Common myeloid progenitor, CD34-positive (primary cell): ENCODE measurements at places on chromosomes 16 and 17.

DNA sequence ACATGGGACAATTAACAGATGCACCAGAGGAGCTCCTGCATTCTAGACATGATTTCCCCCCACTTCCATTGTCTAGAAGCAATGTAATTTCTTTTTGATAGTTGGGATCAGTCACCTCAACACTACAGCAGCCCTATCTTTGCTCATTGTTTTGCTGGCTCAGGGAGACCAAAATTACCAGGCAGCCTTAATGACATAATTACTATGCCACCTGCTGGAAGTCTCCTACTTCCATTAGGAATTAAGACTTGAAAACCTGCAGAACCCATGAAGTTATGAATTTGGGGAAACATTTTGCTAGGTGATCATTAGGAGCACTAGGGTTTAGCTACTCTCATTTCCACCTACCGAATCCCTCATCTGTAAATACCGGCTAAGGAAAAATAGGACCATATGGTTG lies 312.0 kb upstream of the CA10 start:
- H3K27me3 ChIP-seq, result no peaks in the 10 kb centered on the region
- no peak overlapping the region for H3K27ac ChIP-seq

DNA sequence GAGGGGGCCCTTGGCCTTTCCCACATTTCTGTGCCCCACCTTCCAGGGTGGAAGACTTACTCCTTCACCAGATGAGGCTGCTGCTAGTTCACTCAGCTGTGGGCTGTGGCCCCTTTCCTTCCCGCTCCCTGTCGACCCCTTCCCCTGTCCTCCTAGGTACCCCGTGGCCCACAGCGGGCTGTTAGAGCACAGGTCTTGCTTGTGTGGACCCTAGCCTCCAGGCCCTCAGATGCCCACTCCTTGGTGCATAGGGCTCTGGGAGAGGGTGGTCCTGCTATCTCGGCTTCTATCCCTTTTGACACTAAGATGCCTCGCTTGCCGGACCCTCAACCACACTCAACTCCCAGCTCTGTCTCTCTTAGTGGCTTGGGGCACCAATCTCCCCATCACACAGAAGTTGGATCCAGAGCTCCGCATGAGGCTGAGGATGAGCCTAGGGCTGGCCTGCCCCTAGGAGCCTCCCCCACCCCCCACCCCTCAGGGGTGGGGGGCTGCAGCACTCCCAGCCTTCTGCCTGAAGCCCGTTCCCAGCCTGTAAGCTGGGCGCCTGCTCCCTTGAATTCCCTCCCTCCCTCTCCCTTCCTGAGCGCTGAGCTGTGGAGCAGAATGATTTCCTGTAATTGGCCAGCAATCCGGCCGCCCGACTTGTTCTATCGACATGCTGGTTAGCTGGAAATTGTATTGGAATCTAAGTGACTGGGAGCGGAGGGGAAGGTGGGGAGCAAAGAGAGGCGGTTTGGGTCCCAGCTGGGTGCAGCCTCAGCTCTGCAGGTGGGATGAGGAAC lies 30.9 kb downstream of the DCAKD start:
- H3K27ac ChIP-seq, result no peak overlapping the region
- H3K4me3 ChIP-seq, result no peak overlapping the region
- no peak for DNase-seq
- H3K36me3 ChIP-seq, result peaks cover 16% of the 10 kb centered on the region
- no peaks in the 10 kb centered on the region for H3K4me1 ChIP-seq
- H3K27me3 ChIP-seq, result peaks cover 5% of the 10 kb centered on the region

DNA sequence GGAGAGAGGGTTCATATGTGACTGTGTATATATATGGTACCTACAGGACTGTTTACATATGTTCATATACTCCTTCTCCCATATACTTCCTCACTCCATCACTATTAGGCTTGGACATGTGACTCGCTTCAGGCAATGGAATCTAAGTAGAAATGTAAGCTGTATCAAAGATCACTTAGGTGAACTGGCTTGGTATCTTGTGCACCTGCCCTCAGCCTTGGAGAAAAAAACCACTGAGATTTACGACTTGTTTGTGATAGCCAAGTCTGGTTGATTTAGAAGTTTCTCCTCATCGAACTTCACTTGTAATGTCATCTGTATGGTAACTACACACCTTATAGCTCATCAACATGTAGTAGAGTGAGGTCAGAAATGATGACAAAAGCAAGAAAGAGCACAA lies 59.9 kb downstream of the FBXL20 start:
- H3K4me1 ChIP-seq, result peaks cover 7% of the 10 kb centered on the region
- peaks cover 4% of the 10 kb centered on the region for H3K36me3 ChIP-seq
- H3K27me3 ChIP-seq, result no peaks in the 10 kb centered on the region
- H3K27ac ChIP-seq, result no peak overlapping the region
- no peak overlapping the region for H3K4me3 ChIP-seq
- DNase-seq, result no peak

DNA sequence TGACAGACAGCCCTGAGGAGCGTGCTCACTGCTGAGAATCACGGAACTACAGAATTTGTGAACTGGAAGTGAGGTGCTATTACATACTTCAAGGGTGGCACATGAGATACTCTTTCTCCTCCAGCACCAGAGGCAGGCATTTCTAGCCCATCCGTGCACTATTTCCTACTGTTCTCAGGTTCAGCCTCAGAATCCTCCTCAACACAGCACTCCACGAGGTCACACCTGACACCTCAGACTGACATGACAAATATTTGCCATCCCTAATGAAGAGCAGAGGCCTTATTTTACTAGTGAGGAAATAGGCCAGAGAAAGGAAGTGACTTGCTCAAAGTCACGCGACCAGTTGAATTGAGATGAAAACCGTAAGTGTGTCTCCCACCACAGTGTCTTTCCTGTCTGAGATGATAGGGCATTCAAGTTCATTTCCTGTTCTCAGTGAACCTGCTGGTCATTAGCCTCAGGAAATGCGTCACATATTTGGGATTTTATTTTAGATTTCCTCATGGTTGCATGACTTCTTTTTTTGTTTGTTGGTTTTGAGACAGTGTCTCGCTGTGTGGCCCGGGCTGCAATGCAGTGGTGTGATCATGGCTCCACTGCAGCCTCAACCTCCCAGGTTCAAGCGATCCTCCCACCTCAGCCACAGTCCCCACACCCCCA lies 23.6 kb downstream of the SEZ6 start:
- no peaks in the 10 kb centered on the region for H3K27me3 ChIP-seq
- H3K27ac ChIP-seq, result peak overlapping the region; percentile 36
- H3K4me1 ChIP-seq, result peaks cover 3% of the 10 kb centered on the region
- no peak overlapping the region for H3K4me3 ChIP-seq

DNA sequence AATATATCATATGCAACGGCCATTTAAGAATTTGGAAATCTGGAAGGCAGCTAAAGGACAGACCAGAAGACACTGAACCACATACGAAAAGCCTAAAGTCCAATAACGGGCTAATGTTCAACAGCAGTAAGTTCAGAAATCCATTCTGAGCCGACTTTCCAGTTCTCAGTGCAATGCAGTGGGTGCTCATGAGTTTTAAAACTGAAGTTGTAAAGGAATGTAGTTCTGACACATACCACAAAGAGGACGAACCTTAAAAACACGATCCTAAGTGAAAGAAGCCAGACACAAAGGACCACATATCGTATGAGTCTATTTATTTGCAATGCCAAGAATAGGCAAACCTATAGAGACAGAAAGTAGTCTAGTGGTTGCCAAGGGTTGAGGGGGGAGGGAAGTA lies 278.3 kb upstream of the ZFHX3 start:
- H3K4me1 ChIP-seq, result no peaks in the 10 kb centered on the region
- no peak for DNase-seq
- no peaks in the 10 kb centered on the region for H3K27me3 ChIP-seq
- no peaks in the 10 kb centered on the region for H3K36me3 ChIP-seq

- H3K36me3 ChIP-seq, result peaks cover 3% of the 10 kb centered on the region
- H3K27ac ChIP-seq, result no peak overlapping the region
- no peak for DNase-seq
- no peak overlapping the region for H3K4me3 ChIP-seq
- H3K4me1 ChIP-seq, result peaks cover 6% of the 10 kb centered on the region
These were observed 14.1 kb downstream of the RAB40C start for GRCh38 chr16:603933-604332.

DNA sequence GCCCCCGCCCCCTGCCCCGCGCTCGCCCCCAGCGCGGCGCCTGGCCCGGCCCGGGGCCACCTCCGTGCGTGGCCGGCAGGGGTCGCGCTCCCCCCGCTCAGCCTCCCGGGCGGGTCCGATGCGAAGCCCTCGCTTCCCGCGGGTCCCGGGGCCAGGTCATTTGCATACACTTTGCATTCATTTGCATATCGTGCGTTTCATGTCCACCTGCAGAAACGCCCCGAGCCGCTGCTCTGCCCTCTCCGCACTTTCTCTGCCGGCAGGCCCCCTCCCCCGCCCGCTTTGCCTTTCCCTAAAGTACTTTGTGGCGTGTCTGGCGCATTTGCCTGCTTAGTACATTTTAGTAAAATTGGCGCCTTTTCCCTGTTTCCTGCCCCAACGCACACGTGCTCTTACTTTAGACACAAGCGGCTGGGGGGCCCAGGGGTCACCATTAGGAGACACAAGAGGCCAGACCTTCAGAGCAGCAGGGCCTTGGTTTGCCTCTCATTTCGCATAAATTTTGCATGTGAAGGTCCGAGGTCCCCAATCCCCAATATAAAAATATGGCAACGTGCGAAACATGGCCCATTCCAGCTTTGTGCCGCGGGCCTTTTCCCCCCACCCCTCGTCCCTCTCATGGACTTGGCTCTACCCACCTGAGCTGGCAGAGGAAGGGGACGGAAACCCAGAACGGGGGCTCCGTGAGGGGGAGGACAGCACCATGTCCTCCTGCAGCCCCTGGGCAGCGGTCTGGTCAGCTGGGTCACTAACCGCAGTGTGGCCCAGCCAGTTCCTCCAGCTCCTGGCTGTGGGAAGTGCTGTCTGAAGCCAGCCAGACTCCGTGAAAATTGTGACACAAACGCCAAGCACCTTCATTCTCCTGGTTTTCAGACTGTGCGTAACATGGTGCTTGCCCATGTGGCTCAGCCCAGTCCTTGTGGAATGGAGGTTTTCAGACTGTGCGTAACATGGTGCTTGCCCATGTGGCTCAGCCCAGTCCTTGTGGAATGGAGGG lies 34.8 kb downstream of the CBFA2T3 start:
- no peaks in the 10 kb centered on the region for H3K27me3 ChIP-seq
- peak; percentile 79 for DNase-seq
- no peak overlapping the region for H3K27ac ChIP-seq
- H3K4me1 ChIP-seq, result peaks cover 64% of the 10 kb centered on the region
- H3K36me3 ChIP-seq, result peaks cover 10% of the 10 kb centered on the region
- no peak overlapping the region for H3K4me3 ChIP-seq

DNA sequence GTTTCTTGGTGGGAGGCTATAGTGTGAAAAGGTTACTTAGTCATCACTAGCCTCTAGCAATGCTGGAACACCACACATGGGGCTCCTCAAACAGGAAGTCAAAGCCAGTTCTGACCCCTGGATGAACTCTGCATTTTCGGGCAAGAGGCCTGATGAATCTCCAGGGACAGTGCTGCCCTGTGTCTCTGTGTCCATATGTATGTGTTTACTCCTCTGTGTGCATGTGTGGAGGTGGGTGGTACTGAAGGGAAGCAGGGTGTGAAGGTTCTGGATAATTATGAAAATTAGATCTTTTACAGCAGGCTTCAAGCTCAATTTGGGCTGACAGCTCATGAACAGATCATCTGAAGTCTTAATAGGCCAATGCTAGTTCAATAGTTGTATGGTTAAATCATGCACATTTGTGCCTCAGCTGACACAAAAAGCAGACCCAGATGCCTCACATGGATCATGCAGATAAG lies 133.6 kb downstream of the SNX11 start:
- no peak overlapping the region for H3K4me3 ChIP-seq
- H3K4me1 ChIP-seq, result peaks cover 17% of the 10 kb centered on the region

GRCh38 chr16:1351215-1351581 lies 480 bp downstream of the TSR3 start:
- H3K4me1 ChIP-seq, result peaks cover 19% of the 10 kb centered on the region
- H3K36me3 ChIP-seq, result peaks cover 27% of the 10 kb centered on the region
- H3K27me3 ChIP-seq, result no peaks in the 10 kb centered on the region
- peak overlapping the region; percentile 78 for H3K4me3 ChIP-seq
- no peak for DNase-seq

DNA sequence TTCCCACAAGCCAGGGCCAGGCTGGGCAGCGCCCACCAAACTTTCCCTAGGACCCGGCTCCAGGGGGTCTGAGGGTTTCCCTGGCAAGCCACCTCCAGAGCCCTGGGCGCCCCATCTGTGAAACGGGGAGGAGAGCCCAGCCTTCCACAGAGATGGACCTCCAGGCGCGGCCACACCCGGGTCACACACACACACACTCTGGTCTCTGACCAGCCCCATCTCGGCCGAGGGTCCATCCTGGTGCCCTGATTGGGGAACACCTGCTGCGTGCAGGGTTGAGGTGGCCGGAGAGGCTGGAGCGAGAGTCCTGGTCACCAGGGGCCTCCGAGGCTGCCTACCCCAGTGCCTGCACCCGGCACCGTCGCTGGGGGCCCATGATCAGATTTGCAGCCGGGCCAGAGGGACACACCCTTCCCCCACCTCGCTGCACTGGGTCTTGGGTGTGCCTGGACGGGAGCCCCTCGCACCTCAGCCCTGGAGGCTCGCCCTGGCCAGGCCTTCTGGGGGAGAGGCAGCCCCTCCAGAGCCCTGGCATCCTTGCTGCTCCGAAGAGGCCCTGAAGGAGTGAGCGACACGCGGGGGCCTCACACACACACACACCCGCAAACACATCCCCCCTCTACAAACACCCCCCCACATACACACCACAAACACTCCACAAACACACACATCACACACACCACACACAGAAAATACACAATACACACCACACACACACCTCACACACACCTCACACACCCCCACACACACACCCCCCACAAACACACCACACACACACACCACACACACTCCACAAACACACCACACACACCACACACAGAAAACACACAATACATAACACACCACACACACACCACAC lies 29.7 kb downstream of the SLC25A10 start:
- H3K36me3 ChIP-seq, result no peaks in the 10 kb centered on the region
- peak; percentile 50 for DNase-seq
- H3K4me1 ChIP-seq, result peaks cover 2% of the 10 kb centered on the region
- H3K27me3 ChIP-seq, result peaks cover 2% of the 10 kb centered on the region
- no peak overlapping the region for H3K27ac ChIP-seq

- peaks cover 10% of the 10 kb centered on the region for H3K36me3 ChIP-seq
- DNase-seq, result no peak
- no peaks in the 10 kb centered on the region for H3K27me3 ChIP-seq
- H3K27ac ChIP-seq, result no peak overlapping the region
These were observed 56.6 kb downstream of the USP32 start for GRCh38 chr17:60335289-60335688.

GRCh38 chr17:20924306-20924705 lies 118.5 kb downstream of the USP22 start:
- no peaks in the 10 kb centered on the region for H3K27me3 ChIP-seq
- no peak overlapping the region for H3K27ac ChIP-seq
- H3K4me3 ChIP-seq, result no peak overlapping the region
- DNase-seq, result no peak

DNA sequence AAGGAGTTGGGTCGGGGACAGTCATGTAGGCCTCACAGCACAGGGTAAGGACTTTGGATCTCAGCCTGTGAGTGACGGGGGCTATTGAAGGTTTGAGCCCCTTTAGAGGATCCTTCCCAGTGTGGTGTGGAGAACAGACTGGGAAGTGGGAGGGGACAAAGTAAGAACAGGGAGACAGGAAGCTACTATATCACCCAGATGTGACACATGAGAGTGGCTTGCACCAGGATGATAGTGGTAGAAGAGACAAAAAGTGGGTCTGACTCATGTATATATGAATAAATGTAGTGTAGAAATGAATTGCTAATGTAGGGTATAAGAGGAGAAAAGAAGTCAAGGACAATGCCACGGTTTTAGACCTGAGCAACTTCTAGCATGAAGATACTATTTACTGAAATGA lies 4.5 kb downstream of the NUP93 start:
- H3K4me1 ChIP-seq, result peaks cover 18% of the 10 kb centered on the region
- H3K27me3 ChIP-seq, result no peaks in the 10 kb centered on the region
- H3K27ac ChIP-seq, result no peak overlapping the region
- H3K4me3 ChIP-seq, result no peak overlapping the region
